Esophagus squamous epithelium (tissue), 5 donors: ENCODE measurements at places on chromosomes 11 and 22.

GRCh38 chr11:110374921-110375320 lies 54.8 kb upstream of the FDX1 start:
- no peak for DNase-seq

DNA sequence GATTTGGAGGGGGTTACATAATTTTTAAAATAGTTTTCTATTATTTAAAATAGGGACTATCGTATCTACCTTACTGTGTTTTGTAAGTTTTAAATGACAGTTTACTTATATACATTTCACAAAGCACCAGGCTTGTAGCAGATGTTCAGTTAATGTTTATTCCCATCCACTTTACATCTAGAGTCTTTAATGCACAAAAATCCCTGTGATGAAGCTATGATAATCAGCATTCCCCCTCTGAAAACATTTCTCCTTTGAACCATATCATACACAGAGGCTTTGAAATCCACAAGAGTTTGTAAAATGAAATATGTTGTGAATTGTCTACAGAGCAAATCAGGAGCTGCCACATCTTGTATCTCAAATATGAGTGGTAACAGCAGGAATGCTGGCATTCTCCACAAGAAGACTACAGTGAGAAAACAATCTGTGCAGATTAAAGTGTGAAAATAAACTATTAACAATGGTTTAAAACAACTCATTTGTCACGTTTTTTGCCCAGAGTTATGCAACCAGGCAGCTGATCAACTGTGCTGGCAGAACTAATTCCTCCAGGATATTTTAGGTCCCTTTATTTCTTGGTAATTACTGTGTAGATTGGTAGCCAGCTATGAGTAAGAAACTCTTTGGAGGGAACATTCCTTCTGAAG lies 699.1 kb upstream of the ARHGAP42 start:
- DNase-seq = no peak

- DNase-seq = no peak
These were observed 16.8 kb downstream of the LUZP2 start for GRCh38 chr11:24513479-24514218.

DNA sequence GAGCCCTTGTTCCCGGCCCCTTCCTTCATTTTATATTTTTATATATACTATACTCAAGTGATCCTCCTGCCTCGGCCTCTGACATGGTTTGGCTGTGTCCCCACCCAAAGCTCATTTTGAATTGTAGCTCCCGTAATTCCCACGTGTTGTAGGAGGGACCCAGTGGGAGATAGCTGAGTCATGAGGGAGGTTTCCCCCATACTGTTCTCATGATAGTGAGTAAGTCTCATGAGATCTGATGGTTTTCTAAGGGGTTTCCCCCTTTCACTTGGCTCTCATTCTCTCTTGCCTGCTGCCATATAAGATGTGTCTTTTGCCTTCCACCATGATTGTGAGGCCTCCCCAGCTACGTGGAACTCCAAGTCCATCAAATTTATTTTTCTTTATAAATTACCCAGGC lies 7.2 kb upstream of the ZNF280A start:
- DNase-seq = no peak

DNA sequence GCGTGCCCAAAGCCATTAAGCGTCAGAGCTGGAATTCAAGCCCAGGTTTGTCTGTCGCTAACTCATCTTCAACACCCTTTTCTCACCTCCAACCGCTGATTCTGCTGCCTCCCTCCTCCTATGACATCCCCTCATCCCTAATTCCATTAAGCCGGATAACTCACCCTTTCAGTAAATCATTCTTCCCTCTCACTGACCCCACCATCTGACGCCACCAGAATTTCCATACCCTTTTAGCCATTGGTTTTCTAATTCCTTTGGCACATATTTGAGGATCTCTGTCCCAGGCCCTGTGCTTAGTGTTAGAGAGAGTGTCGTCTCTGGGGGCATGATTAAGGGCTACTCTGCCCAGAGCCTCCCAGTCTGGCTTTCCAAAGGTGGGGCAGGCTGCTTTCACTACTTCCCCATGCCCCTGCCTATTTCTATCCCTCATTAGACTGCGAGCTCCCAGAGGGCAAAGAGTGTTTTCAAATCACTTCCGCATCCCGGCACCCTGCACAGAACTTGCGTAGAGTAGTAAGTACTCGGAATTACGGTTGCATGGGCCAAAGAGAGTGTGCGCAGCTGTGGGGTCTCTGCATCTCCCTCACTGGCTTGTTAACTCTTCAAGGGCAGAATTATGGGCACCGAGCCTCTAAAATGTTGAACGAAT lies 3.9 kb downstream of the KLHL35 start:
- DNase-seq = no peak

DNA sequence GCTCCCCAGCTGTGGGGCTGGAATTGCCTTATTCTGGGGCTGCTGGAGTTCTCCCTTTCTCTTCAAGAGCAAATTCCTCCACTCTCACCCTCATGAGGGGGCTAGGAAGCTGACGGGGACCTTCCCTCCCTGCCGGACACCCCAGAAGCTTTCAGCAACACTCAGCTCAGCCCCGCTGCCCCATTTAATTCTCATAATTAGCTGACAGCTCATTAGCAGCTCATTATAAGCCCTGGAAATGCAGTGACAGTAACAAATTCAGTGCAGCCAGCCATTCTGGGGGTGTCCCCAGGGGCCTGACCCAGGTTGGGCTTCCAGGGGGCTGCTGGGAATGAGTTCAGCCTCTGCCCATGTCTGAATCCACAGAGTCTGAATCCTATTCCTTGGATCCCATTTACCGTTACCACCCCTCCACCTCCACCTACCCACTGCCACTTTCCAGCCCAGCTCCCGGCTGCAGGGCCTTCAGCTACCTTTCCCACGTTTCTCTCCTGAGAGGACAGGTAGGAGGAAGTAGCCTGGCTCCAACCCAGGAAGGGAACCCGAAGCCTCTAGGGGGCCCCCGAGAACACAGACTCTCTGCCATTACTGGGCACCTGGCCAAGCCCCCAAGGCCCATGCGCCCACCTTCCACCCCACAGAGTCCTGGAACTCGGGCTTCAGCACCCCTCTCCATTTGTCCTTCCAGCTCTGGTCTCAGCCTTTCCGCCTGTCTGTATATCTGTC lies 101.7 kb upstream of the LMO1 start:
- DNase-seq = no peak

- no peak for DNase-seq
These were observed 14.2 kb upstream of the RASD2 start for GRCh38 chr22:35526333-35526979.

GRCh38 chr11:117096201-117096991 lies 1.8 kb downstream of the SIK3 start:
- no peak for DNase-seq

DNA sequence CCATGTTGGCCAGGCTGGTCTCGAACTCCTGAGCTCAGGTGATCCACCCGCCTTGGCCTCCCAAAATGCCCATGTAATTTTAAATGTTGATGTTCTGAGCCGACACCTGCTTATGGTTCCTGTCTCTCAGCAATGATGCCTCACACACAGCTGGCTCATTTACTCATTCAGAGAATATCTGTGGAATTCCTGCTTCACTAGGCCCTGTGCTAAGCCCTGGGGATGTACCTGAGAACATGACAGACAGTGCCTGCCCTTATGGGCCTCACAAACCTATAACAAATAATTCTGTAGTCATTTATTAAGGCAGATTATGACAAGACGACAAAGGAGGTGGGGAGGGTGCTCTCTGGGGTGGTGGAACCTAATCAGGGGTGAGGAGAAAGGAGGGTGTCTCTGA lies 93.7 kb downstream of the PRR5L start:
- DNase-seq = no peak

DNA sequence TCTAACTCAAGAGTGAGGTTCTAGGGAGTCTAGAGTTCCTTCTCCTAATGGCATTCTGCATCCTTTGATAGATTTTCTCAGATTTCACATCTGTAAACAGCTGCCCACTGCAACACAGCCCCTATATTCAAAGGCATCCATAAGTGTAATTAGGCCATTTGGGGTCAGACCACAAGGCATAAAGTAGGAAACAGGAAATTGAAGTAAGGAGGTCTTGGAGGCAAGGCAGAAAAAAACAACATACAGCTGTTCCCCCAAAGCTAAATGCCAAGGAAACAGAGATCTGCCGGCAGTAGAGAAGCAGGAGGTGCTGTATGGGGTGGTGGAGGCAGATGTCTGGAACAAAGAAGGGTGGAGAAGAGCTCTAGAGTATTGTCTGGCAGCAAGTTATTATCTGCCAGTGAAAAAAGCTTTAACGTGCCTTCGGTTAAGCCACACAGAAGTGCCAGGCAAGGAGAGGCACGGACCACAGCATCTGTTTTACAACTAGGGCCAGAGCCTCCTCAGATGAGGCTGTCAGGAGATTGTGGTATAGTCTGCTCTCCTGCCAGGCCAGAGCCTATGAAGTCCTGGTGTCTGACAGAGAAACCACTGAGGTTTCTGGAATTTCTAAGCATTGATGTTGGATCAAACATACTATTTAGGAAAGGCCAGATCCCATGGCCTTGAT lies 100.2 kb upstream of the CHRM4 start:
- no peak for DNase-seq

DNA sequence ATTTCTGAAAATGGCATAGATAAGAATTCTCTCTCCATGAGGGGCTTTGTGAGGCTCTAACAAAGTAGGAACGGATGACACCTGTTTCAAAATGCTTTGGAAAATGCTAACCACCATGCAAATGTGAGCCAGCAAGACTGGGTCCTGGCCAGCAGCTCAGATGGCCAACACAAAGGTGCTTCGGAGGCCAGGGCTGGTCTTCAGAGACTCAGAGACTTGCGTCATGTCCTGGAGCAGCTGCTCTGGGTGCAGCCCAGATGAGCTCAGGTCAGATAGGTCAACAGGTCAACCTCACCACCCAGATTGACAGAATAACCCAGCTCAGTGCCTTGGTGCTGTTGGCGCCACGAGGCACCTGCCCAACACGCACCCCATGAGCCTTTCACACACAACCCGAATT lies 12.0 kb upstream of the TMEM121B start:
- no peak for DNase-seq

- peak; percentile 27 for DNase-seq
These were observed 6.2 kb downstream of the TEAD1 start for GRCh38 chr11:12680246-12680939.

- no peak for DNase-seq
These were observed 13.9 kb downstream of the STX3 start for GRCh38 chr11:59769111-59769510.

GRCh38 chr11:61567286-61568061 lies 13.4 kb downstream of the SYT7 start:
- DNase-seq = no peak

DNA sequence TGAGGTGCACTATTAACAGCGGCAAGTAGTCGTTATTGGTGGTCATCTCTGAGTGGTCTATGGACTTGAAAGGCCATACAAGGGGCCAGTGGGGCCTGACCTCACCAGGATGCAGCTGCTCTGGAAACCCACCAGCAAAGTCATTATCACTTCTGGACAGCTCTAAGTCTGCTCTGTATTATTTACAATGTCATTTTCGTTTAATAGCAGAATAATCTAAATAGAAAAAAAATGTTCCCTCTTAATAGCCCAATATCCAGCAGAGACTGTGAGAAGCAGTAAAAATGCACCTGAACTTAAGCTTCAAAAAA lies 85.0 kb upstream of the EED start:
- no peak for DNase-seq

DNA sequence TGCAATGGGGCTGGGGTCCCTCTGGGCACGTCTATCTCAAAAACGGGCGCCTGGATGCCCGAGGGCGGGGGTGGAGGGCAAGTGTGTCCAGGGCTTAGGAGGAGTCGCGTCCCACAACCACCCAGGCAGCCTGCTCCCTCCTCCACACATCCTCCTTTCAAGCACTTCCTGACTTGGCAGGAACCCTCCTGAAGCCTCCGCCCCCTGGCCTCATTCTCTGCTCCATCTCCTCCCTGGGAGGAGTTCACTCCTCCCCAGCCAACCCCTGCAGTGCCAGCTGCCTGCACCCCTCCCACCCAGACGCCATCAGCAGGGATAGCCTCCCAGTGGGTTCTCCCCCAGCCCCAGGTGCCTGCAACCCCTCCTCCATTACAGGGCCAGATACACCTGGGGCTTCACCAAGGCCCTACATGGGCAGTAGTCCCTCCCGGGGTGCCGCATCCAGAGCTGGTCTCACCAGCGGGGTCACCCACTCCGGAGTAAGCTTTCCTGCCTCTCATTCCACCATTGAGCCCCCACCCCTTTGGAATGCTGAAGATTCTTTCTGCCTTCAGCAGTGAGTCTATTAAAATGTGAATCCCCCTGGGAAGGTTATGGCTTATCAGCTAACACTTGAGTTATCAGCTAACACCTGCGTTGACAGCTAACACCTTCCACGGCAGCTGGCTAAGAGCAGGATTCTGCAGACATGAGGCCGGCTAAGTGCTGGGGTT lies 24.4 kb downstream of the RTN4R start:
- DNase-seq = no peak
